Activated naive CD8-positive, alpha-beta T cell treated with anti-CD3 and anti-CD28 coated beads for 36 hours (primary cell): ENCODE measurements at places on chromosomes 1 and 21.

- no peaks in the 10 kb centered on the region for H3K27me3 ChIP-seq
- DNase-seq = no peak
- no peaks in the 10 kb centered on the region for H3K36me3 ChIP-seq
- peaks cover 20% of the 10 kb centered on the region for H3K4me1 ChIP-seq
- H3K27ac ChIP-seq = no peak overlapping the region
- H3K4me3 ChIP-seq = no peak overlapping the region
Measured at GRCh38 chr21:43939443-43940328, 72.4 kb upstream of the TRAPPC10 start.

GRCh38 chr1:195241066-195241465, 1367.2 kb downstream of the KCNT2 start:
- no peak for DNase-seq
- H3K27ac ChIP-seq = no peak overlapping the region
- no peaks in the 10 kb centered on the region for H3K36me3 ChIP-seq
- no peaks in the 10 kb centered on the region for H3K27me3 ChIP-seq

- H3K27me3 ChIP-seq = no peaks in the 10 kb centered on the region
- no peaks in the 10 kb centered on the region for H3K4me1 ChIP-seq
- no peak for DNase-seq
- H3K27ac ChIP-seq = no peak overlapping the region
Measured at GRCh38 chr1:101474039-101474665, 237.3 kb downstream of the S1PR1 start.

DNA sequence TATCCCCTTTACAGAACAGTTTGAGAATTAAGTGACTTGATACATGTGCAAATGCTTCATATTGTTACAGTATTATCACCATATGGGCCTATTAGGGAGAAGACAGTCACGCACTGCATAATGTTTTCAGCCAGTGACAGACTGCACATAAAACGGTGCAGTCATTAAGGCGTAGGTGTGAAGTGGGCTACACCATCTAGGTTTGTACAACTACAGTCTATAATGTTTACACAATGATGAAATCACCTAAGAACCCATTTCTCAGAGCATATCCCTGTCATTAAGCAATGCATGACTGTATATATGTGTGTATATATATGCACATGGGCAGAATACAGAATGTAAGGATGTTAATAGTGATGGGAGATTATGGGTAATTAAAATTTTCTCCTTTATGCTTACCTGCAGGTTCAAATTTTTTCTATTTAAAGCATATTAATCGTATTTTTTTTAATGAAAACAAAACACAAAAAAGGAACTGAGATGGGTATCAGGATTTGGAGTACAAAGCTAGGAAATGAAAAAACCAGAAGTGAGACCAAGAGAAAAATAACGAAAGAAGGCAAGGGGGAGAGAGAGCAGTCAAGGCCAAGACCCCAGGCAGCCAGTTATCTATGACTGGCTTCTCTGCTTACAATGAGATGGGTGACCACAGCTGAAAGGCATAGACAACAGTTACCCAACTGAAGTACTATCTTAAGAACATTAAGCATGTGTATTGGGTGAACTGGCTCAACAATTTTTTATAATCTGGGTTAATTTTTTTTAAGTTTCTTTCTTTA, 122.9 kb upstream of the DAB1 start:
- no peaks in the 10 kb centered on the region for H3K4me1 ChIP-seq
- no peak overlapping the region for H3K27ac ChIP-seq
- H3K27me3 ChIP-seq = peaks cover 4% of the 10 kb centered on the region
- DNase-seq = no peak
